ENCODE measurements at places on chromosomes 6 and 20. TPM values are rescaled to one million over a fixed set of nuclear protein-coding genes. Genes with fewer than 3 reads are reported as not detected.

GRCh38 chr20:43955062-43955749 is 40.6 kb downstream of the TOX2 start:
- DNase-seq: no peak

DNA sequence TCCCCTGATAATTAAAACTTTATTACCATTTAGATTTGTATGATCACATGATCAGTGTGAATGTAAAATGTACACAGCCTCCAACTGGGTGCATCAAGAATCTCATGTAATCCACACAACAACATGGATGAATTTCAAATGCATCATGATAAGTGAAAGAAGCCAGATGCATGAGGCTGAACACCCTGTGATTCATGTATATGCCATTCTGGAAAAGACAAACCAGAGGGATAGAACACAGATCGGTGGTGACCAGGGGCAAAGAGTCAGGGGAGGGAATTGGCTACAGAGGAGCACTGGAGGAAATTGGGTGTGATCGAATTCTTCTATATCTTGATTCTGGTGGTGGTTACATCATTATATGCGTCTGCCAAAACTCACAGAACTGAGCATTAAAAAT is 170.7 kb upstream of the SLC24A3 start:
- no peak for DNase-seq

- no peak for DNase-seq
These were observed 97.0 kb downstream of the NRN1 start for GRCh38 chr6:5909721-5910120.

- DNase-seq: no peak
These were observed 71.8 kb upstream of the PHIP start for GRCh38 chr6:79149884-79150283.

GRCh38 chr6:103236923-103237322 is 1622.8 kb downstream of the HACE1 start:
- no peak for DNase-seq

The C6orf141 gene
- 5.4 TPM for total RNA-seq

DNA sequence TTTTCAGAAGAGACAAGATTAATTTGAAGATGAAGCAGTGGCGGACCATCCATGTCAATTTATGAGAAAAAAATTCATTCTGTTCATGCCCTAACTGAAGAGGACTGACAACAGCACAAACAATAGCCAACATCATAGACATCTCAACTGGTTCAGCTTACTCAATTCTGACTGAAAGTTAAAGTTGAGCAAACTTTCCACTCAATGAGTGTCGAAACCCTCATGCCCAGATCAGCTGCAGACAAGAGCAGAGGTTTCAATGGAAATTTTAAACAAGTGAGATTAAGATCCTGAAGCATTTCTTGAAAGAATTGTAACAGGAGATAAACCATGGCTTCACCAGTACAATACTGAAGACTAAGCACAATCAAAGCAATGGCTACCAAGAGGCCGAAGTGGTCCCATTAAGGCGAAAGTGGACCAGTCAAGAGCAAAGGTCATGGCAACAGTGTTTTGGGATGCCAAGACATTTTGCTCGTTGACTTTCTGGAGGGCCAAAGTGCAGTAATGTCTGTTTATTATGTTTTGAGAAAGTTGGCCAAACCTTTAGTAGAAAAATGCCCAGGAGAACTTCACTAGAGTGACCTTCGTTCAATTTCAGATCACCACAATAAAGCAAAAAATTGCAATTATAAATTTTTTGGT is 6.1 kb upstream of the SFT2D1 start:
- DNase-seq: no peak

DNA sequence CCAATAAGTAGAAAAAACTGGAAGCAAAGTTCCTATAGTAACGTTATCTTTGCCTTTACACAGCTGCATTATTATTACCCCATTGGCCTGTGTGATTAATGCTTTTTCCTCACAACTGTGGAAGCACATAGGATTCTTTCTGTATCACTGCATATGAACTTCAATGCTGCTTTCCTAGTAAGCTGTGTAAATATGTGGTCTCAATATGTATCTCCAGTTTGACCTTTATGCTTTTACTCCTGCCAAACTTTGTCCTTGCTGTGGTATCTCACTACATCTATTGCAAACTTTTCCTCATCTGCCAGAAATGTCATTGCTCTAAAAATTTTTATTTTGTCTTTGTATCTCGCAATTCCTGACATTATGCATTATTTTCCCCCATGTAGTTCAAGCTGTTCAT is 168.6 kb downstream of the ZFAND3 start:
- no peak for DNase-seq

The CFAP206 gene
- not detected for total RNA-seq

DNA sequence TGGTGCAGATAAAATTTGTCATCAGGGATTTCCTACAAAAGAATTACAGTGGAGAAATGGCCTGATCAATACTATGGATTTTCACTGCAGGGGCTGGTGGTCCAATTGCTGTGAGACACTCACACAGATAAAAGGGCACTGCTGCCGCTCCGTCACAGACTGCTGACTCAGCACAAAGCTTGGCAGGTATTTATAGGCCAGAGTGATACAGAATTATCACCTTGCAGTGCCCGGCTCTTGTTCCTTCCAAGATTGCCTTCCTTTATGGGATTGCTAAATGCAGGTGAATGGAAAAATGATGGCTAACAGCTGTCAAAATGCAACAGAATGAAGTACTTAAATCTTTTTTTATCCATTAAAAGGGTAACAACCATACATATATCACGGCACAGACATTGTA is 247.8 kb upstream of the ZFP64 start:
- DNase-seq: no peak

The ASIP gene
- total RNA-seq: not detected

- DNase-seq: no peak
These were observed 16.8 kb upstream of the TAAR1 start for GRCh38 chr6:132675749-132676148.

DNA sequence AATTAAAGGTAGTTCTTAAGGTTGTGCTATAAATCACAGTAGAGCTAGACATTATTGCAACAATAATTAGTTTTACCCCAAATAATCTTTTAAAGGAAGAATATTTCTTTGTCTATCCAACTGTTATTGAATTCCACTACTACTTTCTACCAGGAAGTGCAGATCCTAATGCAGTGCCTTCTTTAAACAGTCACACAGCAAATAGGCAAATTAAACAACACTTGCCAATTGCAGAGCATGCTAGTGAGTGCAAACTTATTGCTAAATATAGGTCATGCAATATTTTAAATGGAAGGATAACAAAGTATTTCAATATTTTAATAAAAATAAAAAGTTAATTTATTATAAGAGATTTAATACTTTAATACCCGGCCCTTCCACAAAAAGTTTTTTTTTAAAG is 107.3 kb upstream of the BCLAF1 start:
- no peak for DNase-seq

The LAMA4 gene
- total RNA-seq: 11.0 TPM

- DNase-seq: no peak
These were observed 4.3 kb downstream of the CALHM4 start for GRCh38 chr6:116557893-116558292.

DNA sequence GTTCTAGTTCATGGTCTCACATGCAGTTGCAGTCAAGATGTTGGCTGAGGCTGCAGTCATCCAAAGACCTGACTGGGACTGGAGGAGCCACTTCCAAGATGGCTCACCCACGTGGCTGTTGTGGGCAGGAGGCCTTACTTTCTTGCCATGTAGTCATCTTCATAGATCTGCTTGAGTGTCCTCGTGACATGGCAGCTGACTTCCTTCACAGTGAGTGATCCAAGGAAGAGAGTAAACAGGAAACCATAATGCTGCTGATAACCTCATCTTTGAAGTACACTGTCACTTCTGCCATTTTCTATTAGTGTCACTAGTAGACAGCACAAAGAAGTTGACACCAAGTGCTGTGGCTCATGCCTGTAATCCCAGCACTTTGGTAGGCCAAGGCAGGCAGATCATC is 40.1 kb upstream of the AKIRIN2 start:
- peak; percentile 48 for DNase-seq

The SEMG1 gene
- 0.34 TPM for total RNA-seq

The RHAG gene
- total RNA-seq: not detected

The PRL gene
- total RNA-seq: not detected

DNA sequence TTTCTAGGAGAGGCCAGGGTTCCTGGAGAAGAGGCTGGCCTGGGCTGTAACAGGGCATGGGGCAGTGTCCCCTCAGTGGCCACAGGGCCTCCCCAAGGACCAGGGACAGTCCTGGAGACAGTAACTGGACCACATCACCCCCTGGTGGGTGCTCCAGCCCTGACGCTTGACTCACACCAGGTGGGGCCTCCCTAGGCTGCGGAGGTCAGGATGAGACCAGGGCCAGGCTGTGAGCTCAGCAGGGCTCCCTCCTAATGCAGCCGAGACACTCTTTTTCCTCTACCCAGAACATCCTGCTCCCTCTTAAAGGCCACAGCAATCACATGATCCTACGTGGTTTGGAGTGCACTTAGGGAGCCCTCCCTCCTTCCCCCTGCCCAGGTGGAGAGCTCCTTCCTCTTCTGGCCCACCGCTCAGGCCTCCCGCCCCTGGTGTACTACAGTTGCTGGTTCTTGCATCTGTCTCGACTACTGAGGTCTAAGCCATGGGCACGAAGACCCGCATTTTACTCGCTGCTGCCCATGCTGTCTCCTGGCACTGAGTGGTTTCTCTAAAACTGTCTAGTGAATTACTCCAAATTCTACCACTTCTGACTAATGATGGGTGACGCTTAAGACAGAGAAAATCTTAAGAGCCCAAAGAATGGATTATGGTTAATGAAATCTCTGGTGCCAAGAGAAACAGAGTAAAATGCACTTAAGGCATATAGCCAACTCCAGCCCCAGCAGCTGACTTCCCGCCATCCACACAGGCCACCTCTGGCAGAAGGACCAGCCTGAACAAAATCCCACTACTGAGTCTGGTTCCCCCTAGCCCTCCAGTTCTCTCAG is 166.1 kb upstream of the CST7 start:
- peak; percentile 70 for DNase-seq

GRCh38 chr20:63007360-63007645 is 539 bp upstream of the BHLHE23 start:
- no peak for DNase-seq

DNA sequence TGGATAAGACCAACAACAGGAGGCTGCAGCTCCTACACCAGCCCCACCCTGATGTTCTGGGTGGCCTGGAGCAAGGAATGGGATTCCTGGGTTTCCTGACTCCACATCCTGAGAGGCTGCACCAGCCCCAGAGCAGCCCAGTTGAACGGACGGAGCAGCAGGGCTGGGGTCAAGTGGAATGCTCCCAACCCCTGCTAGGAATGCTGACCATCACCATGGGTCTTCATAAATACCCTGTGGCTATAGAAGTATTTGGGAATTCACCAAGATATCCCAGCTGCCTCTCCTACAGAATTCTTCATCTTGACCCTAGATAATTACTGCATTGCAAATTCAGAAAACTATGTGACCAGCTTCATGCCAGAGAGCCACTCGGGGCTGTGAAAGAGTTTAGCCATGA is 180.3 kb downstream of the THBS2 start:
- no peak for DNase-seq

GRCh38 chr6:105781915-105782314 is 304.2 kb upstream of the PRDM1 start:
- DNase-seq: no peak

The DLL1 gene
- total RNA-seq: 53.7 TPM

GRCh38 chr6:87756858-87757257 is 54.8 kb upstream of the AKIRIN2 start:
- no peak for DNase-seq

The FAM209B gene
- not detected for total RNA-seq

The C20orf202 gene
- total RNA-seq: 0.52 TPM

Data from lower leg skin (tissue), 4 donors.